AG10803 (cell line): ENCODE measurements at places on chromosomes 12 and 14.

DNA sequence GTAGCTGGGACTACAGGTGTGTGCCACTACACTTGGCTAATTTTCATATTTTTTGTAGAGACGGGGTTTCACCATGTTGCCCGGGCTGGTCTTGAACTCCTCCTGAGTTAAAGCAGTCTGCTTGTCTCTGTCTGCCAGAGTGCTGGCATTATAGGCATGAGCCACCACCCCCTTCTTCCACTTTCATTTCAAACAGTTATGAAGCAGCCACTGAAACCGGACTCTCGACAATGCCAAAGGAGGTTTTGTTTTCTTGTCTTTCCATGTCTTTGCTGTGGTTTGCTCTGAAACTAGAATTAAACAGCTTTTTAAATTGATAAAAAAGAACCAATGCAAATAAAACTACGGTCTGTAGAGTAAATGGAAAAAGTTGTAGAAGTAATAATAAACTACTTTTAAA, 30.4 kb downstream of the RAP1B start:
- no peak for DNase-seq

DNA sequence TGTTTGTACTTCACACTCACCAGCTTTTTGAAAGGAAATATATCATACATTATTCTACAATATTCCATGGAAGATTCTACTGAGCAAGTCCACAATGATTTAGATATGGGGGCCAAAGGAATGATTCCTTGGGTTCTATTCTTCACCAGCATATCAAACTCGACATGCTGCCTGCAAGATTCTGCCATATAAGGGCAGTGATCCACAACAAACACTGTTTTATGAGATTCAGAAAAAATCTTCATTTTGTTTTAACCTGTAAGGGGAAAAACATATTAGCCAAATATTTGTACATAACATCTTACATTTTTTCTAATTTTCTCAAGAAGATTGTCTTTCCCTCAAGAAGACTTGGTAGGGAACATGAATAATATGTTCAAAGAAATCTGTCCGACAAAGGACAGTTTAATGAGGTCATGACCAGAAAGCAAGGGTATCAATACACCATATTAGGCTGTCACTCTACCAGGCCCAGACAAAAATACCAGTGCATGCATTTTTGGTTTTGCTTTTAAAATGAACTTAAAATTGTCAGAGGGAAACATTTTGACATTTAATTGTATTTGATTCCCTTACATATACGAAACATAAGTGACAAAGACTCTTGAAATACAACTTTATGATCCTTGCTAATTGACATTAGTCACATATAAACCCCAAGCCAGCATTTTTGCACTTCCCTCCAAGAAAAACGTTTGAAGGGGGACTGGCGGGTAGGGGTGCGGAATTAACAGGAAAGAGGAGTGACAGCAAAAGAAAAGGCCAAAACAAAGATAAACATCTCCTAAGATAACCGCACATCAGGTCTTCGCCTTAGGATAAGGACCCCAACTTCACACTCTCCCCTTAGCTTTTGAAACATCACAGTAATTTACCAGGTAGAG, 980 bp downstream of the INTS13 start:
- DNase-seq: no peak

- DNase-seq: no peak
These were observed 698 bp downstream of the ACOT6 start for GRCh38 chr14:73613046-73613383.

GRCh38 chr12:102349079-102349478, 131.3 kb downstream of the IGF1 start:
- DNase-seq: no peak

GRCh38 chr14:70171726-70172125, 17.0 kb downstream of the SLC8A3 start:
- DNase-seq: no peak

- DNase-seq: no peak
These were observed 27.5 kb downstream of the APOBEC1 start for GRCh38 chr12:7638064-7638759.

DNA sequence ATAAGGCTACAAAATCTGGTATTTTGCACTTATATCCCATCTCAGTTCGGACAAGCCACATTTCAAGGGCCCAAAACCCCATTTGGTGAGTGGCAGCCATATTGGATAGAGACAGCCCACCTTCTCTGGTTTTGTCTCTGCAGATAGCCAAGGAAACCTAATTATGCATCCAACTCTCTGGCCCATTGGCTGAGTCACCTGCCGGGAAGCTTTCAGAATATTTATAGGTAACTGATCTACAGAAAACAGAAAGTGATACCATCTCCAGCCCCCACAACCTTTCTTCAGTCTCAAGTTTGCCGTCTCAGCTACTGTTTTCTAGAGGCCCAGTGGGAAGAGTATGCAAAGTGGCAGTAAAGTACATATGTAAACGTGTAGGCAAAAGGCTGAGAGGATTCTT, 33.7 kb upstream of the PPP1CC start:
- no peak for DNase-seq

- no peak for DNase-seq
These were observed 37.3 kb upstream of the TBPL2 start for GRCh38 chr14:55477680-55478079.

DNA sequence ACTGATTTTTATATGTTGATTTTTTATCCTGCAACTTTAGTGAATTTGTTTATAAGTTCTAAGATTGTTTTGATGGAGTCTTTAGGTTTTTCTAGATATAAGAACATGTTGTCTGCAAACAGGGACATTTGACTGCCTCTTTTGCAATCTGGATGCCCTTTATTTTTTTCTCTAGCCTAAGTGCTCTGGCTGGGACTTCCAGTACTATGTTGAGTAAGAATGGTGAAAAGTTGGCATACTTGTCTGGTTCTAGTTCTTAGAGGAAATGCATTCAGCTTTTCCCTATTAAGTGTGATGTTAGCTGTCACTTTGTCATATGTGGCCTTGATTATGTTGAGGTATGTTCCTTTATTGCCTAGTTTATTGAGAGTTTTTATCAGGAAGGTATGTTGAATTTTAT, 68.1 kb downstream of the ERC1 start:
- peak; percentile 42 for DNase-seq

DNA sequence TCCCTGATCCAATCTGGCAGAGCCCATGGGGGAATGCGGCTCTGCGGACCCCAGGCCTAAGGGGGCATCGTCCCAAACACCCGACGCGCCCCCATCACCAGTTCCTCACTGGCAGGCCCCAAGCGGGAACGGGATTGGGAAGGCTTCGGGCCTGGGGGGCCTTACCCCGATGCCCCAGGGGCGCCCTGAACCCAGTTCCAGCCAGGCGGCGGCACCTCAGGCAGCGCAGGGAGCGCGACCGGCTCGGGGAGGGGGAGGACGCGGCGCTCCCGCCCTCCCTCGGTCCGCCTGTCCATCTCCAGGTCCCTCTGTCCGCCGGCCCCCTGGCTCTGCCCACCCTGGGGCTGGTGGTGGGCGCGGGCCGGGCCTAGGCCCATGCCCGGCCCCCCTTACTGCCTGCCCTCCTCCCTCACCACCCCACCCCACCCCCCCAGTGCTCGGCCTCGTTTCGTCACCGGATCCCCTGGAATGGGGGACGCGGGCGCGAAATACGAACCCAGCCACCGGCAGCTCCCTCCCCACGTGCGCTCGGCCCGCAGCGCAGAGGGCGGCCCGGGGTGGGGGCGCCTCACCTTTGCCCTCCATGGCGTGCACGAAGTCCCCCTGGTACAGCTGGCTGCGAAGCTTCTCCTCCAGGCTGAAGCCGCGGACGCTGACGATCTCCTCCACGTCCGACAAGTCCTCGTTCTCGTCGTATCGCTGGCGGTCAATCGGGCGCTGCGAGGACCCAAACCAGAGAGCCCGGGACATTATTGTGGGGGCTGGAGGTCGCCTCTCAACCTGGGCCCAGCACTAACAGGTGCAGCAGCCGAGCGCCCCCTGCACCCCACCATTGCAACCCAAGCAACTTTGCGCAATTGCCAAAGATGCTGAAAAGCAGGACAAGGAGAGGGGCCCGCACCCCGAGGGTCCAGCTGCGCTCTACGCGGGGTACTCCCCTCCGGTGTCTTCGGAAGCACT, 2.3 kb downstream of the KDM2B start:
- DNase-seq: no peak

DNA sequence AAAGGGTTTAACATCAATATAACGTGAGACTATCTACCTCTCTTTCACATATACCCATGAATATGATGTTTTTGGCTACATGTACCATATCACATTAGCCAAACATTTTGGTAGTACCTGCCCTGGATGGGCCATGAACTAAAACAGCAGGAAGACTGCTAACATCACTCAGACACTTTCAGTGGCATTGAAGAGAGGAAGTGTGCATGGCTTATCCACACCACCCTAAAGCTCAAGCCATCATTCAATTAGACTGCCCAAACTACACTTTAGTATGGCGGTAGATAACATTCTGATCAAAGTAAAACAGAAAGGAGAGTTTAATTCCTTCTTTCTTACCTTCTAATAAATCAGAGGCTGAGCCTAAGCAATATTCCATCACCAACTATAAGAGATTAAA, 103.0 kb downstream of the PEBP1 start:
- DNase-seq: no peak

GRCh38 chr12:52787324-52788191, 8.4 kb downstream of the KRT3 start:
- no peak for DNase-seq

GRCh38 chr12:19431407-19432308, 7.6 kb upstream of the AEBP2 start:
- peak; percentile 89 for DNase-seq

DNA sequence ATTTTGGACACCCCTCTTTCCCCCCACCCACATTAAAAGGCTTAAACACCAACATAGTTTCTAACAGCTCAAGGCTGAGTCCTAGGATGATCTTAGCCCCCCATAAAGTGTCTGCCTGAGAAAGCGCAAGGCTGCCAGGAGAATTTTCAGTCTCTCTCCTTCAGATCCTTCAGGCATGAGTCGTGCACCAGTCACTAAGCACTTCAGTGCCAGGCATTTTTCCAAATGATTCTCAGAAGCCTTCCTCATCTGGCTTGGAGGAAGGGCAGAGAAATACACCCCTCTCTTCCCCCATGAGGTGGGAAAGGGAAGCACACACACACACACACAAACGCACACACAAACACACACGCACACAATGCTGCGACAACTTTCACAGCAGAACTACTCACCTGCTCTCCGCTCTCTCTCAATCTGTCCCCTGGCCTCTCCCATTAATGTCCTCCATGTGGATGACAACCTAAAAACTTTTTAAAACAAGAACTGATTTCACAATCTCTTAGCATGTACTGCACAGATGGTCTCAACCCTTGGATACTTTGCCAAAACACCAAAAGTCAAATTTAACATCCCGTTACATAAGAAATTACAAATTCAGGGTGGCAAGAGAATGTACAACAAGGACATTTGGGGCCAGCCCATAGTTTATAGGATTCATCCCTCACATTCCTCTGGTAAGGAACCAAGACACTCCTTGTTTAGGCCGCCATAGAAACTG, 49.8 kb downstream of the CKAP4 start:
- DNase-seq: peak; percentile 97

- peak; percentile 96 for DNase-seq
These were observed 24.6 kb downstream of the PLXNC1 start for GRCh38 chr12:94172973-94173372.

DNA sequence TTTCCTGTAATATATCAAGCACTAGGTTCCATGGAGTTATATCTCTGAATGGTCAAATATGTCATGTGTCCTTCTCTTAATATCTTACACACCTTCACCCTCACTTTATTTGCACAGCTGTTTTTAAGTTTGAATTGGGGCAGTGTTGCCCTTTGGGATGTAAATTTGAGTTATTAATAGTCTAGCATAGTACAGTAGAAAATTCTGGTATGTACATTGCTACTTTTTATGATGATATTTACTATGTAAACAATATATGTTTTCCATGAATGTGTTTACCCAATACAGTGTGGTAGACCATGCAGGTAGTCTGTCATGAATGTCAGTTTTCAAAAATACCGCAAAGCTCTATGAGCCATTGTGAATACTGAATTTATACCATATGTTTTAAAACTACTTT, 50.5 kb downstream of the METTL25 start:
- no peak for DNase-seq

DNA sequence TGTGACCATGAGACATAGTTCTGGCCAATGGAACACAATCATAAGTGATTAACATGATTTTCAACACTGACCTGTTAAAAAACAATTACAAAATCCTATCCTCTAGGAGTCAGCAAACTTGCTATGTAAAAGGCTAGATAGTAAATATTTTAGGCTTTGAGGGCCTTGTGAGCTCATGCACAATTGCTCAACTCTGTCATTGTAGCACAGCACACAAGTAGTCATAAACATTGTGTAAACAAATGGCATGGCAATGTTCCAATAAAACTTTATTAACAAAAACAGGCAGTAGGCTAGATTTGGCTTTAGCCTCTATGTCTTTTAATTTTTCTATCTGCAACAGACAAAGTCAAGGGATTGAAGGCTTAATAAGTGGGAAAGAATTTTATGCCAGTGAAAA, 350.7 kb downstream of the C12orf50 start:
- peak; percentile 2 for DNase-seq

DNA sequence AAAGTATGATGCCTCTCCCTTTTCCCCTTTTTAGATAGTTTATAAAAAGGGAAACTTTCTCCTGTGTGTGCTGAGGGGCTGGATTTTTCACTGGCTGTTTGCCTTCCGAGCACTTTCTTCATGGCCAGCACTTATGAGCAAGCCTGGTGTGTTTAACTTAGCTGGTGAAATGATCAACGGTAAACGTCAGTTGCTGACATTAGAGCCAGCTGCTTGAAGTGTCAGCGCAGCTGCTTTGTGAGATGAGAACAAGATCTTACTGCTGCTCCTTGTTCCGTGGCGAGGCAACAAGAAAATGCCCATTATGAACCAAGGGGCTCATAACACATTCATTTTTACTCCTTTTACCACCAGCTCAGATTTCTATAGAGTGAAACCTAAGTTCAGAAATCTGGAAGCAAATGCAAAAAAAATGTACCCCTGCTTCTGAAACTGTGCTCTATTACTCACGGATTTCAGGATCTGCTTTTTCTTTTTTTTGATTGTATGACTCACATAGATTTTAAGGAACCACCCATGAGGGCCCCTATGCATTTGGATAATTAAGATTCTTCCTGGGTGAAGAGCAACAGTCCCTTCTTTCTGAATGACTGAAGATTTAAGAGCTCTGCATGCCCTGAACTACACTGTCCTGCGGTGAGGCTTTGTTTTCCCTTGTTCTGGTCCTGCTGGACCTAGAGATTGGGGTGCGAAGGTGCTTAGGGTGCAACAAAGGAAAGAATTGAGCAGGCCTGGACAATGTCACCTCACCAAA, 74.3 kb upstream of the CPM start:
- DNase-seq: peak; percentile 73

DNA sequence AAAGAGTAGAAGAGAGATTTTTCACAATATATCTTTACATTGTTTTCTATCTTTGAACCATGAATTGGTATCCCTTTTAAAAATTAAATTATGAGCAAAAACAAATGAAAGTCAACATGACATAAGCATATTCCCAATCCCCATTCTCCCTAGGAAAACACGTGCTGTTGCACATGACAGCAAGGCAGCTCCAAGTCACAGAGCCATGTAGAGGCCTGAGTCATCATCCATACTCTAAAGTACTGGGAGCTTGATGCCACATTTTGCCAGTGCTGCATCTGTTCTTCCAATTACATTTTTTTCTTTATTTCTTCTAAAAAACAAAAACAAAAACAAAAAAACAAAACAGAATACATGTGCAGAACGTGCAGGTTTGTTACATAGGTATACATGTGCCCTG, 115.2 kb downstream of the ITPR2 start:
- DNase-seq: no peak

GRCh38 chr12:47988073-47989022, 15.9 kb downstream of the COL2A1 start:
- DNase-seq: peak; percentile 24
